ENCODE measurements at places on chromosomes 5 and 9.

GRCh38 chr9:120712539-120713031, 1.7 kb downstream of the MEGF9 start:
- DNase-seq: peak; percentile 47

DNA sequence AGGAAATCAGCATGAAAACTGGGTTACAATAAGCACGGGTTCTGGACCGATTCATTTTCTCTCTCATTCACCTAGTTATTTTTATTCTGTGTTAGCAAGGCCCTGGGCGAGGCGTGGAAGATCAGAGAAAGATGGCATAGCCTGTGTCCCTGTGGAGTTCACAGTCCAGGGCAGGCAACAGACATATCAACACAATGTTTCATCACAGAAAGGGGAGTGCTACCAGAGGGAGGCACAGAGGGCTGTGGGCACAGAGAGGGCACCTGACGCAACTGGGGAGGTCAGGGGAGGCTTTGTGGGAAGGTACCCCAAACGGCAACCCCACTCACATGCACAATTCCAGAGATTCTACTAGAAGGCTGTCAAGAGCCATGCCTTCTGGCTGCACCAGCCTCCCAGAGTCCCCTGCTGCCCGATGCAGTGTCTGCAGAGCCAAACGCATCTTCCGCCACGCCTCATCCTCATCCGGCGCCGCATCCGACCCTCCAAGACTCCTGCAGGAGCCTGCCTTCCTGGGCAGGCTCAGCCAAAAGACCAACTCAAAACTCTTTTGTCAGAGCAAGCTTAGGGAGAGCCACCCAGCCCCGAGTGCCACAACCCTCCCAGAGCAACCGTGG, 1.4 kb downstream of the FAM193B start:
- no peak for DNase-seq

DNA sequence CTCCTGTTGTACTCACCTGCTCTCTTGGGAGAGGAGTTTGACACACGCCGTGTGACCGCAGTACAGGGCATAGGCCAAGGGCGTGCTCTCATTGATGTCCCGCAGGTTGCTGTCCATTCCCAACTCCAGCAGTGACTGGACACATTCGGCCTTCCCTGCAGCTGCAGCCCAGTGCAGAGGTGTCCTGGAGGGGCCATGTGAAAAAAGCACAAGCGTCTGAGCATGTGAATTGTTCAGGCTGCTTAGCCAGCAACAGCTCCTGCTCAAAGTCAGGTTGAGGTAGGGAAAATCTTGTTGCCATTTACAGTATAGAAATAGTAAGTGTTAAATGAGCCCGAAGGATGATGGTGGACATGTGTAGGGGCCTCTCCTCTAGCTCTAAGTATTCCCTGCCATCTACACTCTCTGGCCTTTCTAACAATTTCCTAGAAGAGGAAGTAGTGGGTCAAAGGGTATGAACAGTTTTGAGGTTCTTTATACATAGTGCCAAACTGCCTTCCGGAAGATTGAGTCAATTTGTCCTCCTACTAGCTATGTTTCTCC, 116.5 kb downstream of the ANKRD55 start:
- no peak for DNase-seq

DNA sequence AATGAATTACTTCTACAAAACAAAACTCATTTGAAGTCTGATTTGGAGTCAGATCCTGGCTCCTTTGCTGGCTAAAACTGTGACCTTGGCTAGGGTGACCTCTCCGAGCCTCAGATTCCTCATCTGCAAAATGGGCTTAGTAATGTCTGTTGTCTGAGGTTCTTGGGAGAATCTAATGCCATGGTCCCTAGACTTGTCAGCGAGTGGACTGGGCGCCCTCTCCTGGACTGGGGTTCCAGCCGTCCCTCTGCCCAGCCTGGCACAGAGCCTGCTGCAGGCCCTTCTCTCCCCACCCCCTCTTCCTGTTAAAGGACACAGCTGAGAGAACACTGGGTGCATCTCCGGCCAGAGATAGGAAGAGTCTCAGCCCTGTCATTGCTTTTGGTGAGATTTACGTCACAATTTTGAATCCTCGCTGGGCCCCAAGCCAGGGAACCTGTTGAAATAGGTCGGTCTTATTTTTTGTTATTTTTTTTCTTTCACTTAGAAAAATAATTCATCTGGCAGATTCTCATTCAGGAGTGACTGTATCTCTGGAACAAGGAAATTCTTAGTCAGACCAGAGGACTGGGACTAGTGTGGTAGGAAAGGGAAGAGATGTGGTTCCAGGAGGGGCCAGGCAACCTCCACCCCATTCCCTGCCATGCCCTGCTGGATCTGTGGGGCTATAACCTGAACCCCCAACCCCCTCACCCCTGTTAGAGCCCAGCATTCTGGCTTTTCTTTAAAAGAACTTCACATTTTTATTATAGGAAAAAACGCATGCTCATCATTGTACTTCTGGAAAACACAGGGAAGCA, 48.2 kb upstream of the RPL26L1 start:
- DNase-seq: no peak

GRCh38 chr9:126722252-126722921, 82.5 kb upstream of the ZBTB43 start:
- DNase-seq: no peak

DNA sequence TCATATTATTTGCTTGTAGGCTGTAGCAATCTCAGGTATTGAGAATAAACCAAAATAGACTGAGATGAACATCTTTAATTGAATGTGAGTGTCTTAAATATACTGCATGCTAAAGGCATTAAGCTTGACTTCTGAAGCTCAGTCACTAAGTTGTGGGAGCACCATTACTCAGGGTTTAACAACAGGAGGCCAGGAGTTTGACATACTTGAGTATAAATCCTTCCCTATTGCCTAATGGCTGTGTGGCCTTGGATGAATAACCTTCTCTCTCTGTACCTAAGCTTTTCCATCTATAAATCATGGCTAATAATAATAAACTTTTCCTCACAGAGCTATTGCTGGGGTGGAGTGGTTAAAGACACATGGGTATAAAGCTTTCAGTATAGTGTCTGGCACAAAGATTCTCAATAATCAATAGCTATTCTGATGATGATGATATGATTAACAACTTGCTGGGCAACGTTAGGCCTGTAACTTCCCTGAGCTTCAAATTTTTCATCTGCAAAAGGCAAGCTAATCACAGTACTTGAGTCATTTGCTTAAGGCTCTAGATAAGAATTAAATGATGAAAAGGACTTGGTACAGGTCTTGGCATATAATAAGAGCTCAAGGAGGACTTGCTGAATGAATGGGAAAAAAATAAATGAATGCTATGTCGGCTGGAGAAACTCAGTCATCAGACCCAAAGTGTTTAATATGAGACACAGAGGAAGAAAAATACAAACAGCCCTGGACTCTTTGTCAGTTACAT, 174.0 kb upstream of the IL12B start:
- DNase-seq: no peak

GRCh38 chr5:174943785-174944184, 219.4 kb downstream of the MSX2 start:
- DNase-seq: no peak

- peak; percentile 60 for DNase-seq
These were observed at the start of gene TICAM2 for GRCh38 chr5:115601701-115602590. TICAM2 (minus strand) TSS chr5:115602479; CDS start chr5:115581256, 21,223 bp downstream.

- DNase-seq: peak; percentile 59
These were observed 19.4 kb downstream of the PSAT1 start for GRCh38 chr9:78316166-78316892.

DNA sequence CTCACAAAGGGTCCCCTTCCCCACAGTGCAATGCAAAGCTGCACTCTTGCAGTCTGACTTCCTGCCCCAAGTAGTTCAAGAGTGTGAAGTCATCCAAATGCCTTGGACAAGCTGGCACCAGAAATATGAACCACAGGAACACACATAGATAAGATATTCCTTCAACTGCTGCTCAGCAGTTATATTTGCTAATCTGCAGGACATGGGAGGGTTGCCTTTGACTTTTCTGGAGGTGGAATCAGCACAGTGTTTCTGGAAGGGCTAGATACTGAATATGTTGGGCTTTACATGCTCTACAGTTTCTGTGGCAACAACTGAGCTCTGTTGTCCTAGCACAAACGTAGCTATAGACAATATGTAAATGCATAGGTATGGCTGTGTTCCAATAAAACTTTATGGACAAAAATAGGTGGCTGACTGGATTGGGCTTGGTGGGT, 96.7 kb upstream of the PCA3 start:
- no peak for DNase-seq

DNA sequence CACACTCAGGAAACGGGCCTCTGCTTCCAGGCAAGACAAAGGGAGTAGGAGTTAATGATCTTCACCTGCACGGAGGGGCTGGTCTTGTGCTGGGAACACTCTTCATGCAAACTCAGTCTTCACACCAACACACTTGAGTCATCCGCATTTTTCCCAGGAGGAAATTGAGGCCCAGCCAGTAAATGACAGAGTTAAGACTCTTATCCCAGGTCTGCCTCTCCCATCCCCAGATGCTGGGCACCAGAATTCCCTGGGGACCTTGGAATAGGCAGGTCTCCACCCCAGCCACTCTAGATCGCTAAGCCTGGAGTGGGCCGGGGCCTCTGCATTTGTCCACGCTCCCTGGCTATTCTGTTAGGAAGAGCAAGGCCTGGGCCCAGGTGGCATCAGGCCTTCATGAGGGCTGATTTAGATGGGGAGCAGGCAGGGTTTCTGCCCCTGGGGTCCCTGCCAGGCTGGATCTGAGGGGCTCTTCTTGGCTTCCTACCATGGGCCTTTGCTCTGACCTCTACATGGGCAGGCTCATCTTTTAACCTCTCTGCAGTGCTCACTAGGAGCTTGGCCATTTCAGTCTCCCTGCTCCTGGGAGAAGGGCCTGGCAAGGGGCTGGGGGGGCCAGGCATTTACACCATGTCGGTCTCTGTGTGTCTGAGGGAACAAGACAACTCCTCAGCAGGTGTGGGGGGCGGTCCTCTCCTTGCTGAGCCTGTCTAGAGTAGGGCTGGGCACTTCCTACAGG, 77.3 kb downstream of the AMBP start:
- no peak for DNase-seq

DNA sequence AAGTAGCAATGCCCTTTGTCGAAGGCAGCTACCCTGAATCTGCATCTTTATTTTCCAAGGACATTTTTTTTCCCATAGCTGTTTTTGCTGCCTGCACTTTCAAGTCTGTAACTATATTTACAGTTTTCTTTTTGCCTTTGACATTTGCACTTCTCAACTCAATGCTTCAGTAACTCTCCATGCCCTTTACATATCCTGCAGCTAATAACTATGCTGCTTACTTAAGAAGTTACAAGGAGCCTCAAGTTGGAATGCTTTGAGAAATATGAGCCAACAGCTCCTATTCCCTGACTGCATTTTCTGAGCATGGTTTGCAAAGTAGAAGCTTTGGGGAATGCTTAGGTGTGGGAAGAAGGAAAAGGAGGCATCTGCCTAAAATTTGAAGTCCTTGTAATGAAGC, 194.8 kb upstream of the TRPC7 start:
- no peak for DNase-seq

DNA sequence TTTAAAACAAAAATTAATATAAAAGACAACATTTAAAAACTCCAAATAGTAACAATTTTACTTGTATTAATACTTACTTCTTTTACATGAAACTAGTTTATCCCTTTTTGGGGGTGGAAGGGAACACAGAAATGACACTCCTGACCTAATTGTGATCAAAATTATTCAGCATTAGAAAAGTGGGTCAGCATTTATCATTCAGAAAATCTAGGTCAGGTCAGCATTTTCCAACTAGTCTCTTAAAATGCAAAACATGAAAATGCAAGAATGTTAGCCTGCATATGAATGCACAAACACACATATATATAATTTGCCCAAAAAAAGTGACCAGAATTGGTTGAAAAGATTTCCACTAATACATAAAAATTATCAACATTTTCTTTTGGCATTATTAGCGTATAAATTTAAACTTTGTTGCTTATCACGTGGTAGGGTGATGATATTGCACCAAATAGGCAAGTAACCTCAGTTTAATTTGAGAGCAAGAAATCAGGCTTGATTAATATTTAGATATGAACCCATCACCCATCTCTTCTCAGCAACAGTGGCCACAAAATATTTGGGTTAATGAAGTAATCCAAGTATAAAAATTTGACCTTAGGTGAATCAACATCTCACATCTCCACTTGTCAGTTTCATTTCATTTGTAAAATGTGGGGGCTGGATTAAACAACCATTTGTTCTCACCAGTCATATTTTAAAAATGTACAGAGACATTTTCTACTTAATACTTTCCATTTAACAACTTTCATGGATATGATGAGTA, 5.7 kb downstream of the TMEM167A start:
- DNase-seq: no peak
